ENCODE measurements at places on chromosomes 11 and 22.
A peak's percentile ranks its signal among the peaks of the same experiment; 100 is the strongest.

GRCh38 chr11:45737056-45737455 lies 67.9 kb upstream of the SLC35C1 start:
- no peak for DNase-seq

DNA sequence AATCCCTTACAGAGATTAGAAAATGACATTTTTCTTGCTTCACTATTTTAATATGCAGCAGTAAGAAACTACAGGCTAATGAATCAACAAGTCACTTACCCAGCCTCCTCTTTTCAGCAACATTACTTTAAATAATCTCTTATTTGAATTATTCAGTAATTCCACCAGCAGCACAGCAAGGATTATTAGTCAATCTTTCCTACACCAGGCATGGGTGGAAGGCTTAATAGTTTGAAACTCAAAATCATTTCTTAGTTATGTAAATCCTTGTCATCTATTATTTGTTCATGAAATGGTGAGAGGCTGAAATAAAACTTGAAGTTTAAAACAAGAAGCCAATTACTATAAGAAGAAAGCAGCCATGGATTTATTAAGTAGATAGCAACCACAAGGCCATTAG lies 530.5 kb downstream of the KCNA4 start:
- DNase-seq: no peak

DNA sequence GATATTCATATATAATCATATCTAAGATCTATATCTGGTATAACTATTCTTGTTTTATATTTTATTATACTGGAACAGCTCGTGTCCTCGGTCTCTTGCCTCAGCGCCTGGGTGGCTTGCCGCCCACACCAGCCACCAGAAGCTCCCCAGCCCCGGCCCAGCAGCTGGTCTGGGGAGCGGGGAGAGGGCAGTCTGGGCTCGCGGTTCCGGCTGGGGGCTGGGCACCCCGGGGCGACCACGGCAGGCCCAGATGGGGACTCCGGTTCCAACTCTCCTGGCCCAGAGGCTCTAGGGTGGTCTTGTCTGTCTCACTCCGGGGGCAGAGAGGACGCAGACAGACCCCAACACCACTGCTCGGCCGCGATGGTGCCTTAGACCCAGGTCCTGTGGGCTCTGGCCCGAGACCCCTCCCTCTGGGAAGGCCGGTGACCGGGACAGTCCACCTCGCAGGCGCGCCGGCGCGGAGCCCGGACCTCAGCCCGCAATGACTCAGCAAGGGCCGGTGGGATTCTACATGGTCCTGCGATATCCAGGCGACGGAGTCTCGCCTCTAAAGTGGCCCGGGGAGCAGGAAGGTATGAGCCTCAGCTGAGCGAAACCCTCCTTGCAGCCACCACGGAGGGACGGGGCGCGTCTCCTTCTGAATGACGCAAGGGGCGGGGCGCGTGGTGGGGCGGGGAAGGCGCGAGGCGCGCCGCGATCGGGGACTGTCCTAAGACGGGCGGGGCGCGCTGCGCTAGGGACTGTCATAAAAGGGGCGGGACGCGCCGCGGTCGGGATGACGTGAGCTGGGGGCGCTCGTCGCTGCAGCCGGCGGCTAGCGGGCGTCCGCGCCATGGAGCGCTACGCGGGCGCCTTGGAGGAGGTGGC lies at the start of gene DGCR6:
TSS of gene DGCR6 (plus strand) at position 781 of the 870 bp plus-strand sequence. CDS start at position 836, 55 bp downstream.
- DNase-seq: no peak

DNA sequence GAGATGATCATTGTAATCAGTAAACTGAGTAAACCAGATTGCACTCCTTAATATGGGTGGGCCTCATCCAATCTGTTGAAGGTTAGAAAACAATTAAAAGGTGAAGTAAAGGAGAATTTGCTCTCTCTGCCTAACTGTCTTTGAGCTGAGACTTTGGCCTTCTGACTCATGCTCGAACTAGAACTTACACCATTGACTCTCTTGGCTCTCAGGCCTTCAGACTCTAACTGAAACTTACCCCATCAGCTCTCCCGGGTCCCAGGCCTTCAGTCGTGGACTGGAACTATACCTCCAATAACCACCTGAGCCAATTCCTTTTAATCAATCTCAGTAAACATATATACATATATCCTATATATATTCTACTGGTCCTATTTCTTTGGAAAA lies 34.0 kb downstream of the LGR4 start:
- no peak for DNase-seq

GRCh38 chr11:117068303-117068860 lies 29.8 kb downstream of the SIK3 start:
- DNase-seq: no peak

DNA sequence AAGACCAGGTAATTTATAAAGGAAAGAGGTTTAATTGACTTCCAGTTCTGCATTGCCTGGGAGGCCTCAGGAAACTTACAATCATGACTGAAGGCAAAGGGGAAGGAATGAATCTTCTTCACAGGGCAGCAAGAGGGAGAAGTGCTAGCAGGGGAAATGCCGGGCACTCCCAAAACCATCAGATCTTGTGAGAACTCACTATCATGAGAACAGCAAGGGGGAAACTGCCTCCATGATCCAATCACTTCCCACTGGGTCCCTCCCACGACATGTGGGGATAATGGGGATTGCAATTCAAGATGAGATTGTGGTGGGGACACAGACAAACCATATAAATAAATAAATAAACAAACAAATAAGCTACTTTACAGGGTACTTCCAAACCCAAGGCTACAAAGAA lies 28.8 kb upstream of the EXPH5 start:
- no peak for DNase-seq

DNA sequence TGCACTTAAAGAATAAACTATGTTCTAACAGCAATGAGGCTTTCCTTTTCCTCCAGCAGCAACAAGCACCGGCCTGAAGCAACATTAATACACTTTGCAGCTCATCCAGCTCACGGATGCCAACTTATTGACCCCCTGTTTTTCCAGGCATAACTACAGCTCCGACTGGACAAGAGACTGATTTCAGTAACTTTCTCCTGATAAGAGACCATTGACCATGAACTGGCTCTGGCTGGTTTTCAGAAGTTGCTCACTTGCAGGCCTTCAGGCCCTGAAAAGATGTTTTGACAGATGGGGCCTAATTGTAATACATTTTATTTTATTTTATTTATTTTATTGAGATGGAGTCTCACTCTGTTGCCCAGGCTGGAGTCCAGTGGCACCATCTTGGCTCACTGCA lies 27.5 kb downstream of the GGT5 start:
- DNase-seq: no peak

DNA sequence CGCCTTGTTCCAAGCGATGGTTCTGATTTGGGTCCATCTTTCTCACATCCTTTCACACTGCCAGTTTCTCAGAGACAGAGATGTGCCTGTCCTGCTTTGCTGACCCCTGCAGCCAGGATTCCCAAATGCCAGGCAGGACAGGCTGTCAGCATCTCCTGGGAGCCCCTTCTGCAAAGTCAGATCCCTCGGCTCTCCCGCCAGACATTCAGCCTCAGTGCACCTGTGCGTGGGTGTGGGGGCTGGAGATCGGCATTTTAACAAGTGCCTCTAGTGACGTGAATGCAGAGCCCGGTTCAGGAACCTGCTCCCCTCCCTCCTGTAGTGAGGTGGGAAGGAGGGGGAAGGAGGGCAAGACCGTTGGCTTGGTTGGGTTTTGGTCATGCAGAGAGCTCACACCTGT lies 108.9 kb upstream of the FGF3 start:
- DNase-seq: no peak

- no peak for DNase-seq
Observed at GRCh38 chr22:44823806-44824205, 71.4 kb downstream of the ARHGAP8 start.

DNA sequence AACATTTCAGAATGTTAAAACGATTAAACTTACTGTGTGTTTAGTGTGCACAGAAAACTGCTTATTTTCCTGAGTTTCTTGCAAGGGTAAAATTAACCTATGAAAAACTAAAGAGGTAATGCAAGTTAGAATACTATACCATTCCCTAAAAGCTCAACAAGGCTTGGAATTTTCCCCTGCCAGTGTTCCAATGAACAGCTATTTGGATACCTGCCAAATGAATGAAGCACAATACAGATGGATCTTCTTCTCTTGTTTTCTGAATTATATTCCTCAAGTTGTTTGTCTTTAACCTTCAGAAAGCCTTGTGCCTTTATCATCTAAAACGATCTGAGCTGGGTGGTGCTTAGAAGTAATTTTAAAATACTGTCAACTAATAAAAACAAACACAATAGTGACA lies 204.5 kb downstream of the LRRC4C start:
- no peak for DNase-seq

DNA sequence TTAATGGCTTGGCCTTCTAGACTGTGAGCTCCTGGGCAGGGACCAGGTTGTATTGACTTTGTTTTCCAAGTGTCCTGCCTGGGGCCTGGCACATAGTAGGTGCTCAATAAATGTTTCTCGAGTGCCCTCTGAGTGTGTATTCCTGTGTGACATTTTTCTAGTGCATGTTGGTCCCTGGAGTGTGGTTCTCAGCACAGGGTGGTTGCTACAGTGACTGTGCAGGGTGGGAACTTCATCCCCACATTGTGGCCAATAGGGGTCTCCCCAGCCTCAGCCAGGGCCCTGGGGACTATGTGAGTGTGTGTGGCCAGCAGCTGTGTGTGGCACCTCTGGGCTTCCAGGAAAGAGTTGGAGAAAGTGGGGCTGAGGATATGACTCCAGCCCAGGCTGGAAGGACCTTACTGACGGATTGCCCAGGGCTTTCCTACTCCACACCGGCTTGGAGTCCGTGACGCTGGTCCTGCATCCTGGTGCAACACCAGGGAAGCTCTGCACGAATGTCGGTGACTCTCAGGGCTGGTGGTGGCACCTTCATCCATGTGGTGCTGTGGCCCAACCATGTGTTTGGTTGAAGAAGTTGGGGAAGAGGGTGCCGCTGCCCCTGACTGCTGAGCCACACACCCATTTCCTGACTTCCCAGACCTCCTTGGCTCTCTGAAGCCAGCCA lies 9.0 kb upstream of the MARK2 start:
- no peak for DNase-seq

DNA sequence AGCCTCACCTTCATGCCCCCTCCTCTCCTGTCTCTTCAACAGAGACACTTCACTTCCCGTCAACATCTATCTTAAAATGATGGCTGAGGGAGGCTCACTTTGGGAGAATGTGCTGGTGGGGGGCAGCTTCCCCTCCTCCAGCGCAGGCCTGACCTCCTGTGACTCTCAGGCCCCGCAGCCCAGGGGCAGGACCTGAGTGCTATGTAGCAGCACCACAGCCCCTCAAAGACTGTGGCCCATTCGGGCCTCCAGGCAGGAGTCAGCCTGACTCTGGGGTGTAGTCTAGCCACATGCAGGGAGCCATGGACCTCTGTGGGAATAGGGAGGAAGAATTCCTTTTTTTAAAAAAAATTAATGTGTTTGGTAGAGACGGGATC lies 43.7 kb downstream of the DKK3 start:
- no peak for DNase-seq

DNA sequence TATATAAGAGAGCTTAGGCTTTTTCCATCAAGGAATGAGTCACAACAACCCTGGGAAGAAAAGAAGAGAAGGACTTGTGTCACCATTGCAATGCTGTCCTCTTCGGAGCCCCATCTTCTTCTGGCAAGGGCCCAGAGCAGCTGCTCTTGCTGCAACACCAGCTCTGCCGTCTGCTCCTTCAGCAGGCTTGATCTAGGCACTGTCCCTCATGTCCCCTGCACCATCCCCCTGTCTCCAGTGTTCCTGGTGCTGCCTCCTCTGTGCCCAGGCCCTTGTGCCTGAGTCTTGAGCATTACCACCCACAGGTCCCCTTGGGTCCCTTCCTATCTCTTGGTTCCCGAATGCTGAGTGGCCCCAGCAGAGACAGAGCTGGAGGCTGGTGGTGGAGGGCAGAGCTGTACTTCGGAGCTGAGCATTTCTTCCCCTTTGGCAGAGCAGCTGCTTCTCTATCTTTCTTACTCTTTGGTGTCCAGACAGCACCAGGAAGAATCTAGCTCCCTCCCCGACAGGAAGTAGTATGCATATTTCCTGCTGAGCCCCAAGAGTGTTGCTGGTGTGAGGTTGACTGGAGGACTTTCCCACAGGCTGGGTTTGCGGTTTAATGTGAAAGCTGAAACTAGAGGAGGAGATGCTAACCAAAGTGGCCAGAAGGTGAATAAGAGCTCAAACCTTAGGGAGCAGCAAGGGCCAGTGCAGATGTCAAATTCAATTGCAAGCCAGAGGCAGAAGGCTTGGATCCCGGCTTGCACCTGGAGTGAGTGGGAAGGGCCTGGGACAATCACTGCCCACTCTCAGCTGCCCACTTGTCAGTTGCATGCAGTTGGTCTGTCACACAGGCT lies 27.8 kb downstream of the WEE1 start:
- DNase-seq: no peak

DNA sequence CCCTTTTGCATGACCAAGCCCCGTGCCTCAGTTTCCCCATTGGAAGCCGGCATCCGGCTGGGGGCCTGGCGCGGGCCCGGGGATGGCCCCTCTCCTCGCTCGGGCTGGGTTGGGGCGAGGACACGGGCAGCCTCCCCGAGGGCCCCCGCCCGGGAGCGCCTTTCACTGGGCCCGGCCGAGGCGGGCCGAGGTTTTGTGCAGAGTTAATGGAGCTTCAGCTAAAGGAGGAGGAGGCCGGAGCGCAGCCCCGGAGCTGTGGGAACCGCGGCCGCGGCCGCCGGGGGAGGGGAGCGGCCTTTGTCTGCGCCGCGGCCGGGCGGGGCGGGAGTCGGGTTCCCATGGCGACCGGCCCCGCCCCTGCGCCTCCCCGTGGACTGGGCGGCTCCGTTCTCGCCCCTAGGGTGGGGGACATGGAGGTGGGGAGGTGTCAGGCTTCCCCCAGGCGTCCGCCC lies 1.4 kb upstream of the MAPK11 start:
- no peak for DNase-seq

GRCh38 chr11:20030472-20030871 lies 129.8 kb downstream of the DBX1 start:
- DNase-seq: no peak

- DNase-seq: no peak
Observed at GRCh38 chr11:57321388-57322255, 3.1 kb downstream of the TNKS1BP1 start.

DNA sequence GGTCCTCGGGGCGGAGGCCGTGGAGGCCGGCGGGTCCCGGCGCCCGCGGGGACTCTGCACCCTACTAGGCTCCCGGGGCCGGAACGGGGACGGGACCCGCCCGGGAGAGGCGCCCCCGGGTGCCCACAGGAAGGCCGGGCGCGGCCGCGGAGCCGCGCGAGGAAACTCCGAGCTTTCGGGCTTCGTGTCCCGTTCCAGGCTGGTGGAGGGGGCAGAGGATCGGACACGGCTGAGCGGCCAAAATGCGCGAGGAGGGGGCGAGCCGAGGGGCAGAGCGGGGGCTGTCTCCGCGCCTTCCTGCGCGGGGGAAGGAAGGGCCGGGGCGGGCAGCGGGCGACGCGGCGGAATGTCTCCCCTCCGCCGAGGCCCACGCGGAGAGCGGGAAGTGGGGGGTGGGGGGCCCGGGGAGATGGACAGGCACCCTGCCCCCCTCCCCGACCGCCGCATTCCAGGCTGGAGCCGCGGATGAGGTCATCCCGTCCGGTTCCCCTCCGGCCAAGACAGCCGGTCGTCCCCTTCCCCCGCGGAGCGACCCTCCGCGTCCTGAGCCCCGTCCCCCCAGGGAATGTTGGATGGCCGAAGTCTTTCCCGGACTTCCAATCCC lies 430 bp downstream of the CDC42EP1 start:
- DNase-seq: peak; percentile 61
